ENCODE measurements at places on chromosomes 13 and 19. TPM values are rescaled to one million over a fixed set of nuclear protein-coding genes. Genes with fewer than 3 reads are reported as not detected.

Gene CABP5
- not detected for total RNA-seq

Gene KLK11
- total RNA-seq, result not detected

Gene MAP2K7
- 28.6 TPM for total RNA-seq

Gene GJB2
- total RNA-seq, result 0.46 TPM
